ENCODE measurements at places on chromosomes 16 and 17.

GRCh38 chr17:34793231-34793908 lies 167.9 kb downstream of the CCT6B start:
- no peak for DNase-seq

- no peak for DNase-seq
These were observed 8.4 kb downstream of the SOST start for GRCh38 chr17:43750153-43750552.

GRCh38 chr16:77868052-77868451 lies 79.7 kb downstream of the VAT1L start:
- DNase-seq = no peak

- no peak for DNase-seq
These were observed 390.9 kb downstream of the TMEM114 start for GRCh38 chr16:8199390-8199789.

- DNase-seq = no peak
These were observed 1.6 kb upstream of the GAS7 start for GRCh38 chr17:10200016-10200415.

Data from activated CD4-positive, alpha-beta T cell treated with anti-CD3 and anti-CD28 coated beads, Interleukin-2, amount 50 U/mL, for 16 hours (primary cell).